T-helper 1 cell (primary cell): ENCODE measurements at places on chromosomes 1 and 21.

DNA sequence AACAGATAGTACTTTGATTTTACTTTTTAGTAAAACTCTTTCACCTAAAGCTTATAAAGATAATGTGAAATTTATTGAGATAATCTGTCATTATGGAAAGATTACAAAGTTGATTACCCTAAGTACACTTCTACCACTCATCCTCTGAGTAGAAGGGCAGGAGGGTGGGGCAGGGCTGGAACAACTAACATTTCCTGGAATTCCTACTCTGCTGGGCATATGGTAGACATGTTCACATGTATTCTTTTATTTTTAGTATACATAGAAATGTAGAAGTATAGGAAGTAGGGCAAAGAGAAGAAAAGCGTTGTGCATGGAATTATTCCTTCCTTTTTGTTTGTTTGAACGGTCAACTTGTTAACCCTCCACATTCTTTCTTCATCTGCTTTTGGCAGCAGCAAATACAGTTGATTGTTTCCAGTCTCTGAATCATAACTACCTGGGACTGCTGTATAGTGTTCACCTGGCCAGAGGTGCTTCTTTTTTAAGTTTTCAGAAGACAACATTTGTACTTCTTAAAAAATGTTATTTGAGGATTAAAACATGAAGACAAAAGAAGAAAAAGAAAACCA lies 85.1 kb downstream of the POU2F1 start:
- DNase-seq = no peak

DNA sequence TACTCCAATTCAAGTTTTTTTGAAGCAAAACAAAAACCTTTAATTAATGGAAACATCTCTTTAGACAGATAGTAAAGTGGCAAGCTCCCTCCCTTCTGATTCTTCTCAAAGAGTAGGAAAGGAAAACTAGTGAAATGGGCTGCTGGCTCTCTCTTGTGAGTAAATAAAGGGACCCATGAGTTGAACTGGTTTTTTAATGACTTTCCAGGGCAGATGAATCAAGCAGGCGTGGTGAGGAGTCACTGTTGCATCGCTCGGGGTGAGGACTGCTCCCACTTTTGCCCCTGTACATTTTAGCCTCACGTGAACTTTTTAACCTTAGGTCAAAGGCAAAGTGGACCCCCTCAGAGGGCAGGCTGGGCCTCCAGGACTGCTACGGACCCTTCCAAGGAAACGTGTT lies 64.8 kb downstream of the ABCA4 start:
- DNase-seq = no peak

GRCh38 chr1:207878939-207879338 lies 32.0 kb downstream of the CD34 start:
- DNase-seq = no peak

GRCh38 chr1:2210084-2210653 lies 15.6 kb upstream of the FAAP20 start:
- no peak for DNase-seq

DNA sequence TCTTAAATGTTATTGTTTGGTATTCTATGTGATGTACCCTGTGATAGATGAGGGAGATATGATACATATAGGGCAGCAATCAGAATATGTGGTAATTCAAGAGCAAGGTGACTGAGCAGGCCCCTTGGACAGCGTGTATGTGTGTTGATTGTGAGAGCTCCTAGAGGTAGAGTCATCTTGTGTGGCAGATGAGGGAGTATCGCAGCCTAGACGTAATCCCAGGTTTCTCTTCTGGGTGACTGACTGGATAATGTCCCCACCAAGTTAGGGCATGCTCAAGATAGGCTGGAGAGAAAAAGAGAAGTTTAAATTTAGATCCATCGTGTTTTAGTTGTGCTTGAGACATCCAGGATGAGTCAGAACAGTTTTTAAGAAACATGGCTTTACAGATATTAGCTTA lies 185.3 kb downstream of the ZP4 start:
- no peak for DNase-seq

- no peak for DNase-seq
Measured at GRCh38 chr1:215648957-215649356, 81.9 kb downstream of the KCTD3 start.

DNA sequence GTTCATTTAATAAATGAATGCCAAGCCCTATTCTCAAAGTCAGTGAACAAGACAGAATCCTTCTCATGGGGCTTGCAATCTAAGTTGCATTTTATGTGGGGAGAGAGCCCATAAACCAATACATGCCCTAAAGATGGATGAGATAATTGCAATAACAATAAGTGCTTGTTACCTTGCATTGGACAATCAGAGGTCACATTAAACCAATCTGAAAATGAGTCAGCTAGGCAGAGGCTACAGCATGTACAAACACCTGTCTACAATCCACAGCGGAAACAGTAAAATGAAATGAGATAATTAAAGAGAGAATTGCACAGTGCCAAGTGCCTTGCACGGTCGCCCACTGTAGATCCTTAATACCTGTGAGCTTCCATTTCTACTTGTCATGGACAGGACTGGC lies 7.4 kb upstream of the IGFN1 start:
- no peak for DNase-seq
